ENCODE measurements at places on chromosomes 6 and 20.

DNA sequence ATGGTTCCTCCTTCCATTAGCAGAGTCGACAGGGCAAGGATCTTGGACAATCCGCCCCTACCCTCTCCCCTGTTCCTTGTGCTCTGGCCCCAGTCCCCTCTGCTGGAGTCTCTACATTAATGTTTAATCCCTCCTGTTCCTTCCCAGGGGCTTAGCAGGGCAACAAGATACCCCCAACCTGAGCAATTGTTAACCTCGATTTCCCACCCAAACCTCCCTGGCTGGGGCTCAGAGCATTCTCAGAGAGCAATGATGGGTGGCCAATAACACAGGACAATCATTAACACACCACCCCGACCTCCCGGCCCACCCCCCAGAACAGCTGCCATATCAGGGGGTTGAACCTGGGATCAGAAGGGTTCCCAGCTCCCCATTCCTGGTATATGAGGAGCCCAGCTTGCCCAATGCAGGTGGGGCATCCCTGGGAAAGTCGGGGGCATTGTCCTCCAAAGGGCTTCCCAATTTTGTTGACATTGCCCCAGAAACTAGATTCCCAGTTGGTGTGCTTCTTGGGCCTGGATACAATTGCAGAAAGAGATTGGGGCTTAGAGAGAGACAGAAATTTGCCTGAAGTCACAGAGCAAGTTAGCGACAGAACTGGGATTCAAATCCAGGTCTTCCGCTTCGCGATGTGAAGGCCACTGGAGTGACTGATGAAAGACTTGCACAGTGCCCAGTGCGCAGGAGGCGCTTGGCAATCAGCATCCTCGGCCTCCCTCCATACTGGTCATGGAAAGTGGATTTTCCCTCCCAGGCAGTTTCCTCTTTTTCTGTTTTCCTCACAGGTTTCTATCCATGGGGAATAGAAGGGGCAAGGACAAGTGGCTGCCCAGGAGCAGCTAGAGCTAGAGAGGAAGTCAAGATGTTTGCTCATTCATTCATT, 59.6 kb upstream of the TTPAL start:
- DNase-seq, result no peak

- DNase-seq, result no peak
These were observed 14.0 kb downstream of the EPB41L2 start for GRCh38 chr6:131048933-131049515.

DNA sequence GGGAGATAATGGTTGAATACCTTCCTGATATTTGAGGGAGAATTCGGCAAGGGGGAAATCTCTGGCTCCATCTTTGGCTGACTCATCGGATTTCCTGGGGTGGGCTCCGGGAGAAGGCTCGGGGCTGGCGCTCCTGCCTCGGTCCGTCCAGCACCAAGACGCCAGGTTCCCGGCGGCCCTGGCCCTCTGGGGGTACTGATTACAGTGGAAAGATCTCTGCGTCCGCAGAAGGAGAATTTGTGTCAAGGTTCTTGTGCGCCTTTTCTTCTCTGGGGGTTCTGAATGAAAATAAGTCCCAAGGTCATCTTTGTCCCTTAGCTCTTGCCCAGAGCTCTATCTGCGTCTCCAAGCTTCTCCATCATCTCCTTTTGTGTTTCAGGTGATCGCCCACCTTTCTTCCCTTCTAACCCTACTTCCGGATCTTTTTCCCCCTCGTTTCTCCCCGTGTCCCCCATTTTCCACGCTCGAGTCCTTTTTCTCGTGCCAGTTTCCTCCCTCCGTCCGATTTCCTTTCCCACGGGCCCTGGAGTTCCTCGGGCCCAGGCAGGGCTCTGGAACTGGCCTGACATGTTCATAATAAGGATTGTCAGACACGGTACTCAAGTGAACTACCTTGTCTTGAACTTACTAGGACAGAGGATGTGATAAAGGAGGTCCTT, 11.6 kb downstream of the NRN1 start:
- DNase-seq, result no peak

DNA sequence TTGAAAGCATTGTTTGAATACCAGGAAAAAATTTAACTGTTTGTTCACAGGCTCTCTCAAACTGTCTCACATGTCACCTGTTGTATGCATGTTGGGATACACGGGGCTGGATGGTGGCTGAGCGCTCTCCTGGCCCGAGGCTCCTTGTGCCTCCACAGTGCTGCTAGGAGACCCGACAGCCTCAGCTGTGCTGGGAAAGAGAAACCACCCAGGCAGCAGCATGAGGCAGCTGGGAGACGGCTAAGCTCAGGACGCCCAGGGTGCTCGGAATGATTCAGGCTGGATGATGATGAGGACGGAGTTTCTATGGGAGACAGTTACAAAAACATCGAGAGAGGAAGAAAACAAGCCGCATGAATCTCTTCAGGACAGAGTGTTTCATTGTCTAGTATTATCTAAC, 278.0 kb upstream of the CDH4 start:
- no peak for DNase-seq

- no peak for DNase-seq
These were observed 36.7 kb upstream of the RIPOR2 start for GRCh38 chr6:24972311-24972958.

GRCh38 chr20:62049342-62050165, 16.1 kb downstream of the TAF4 start:
- no peak for DNase-seq

- DNase-seq, result no peak
These were observed 236.7 kb downstream of the FARS2 start for GRCh38 chr6:5497896-5498578.

DNA sequence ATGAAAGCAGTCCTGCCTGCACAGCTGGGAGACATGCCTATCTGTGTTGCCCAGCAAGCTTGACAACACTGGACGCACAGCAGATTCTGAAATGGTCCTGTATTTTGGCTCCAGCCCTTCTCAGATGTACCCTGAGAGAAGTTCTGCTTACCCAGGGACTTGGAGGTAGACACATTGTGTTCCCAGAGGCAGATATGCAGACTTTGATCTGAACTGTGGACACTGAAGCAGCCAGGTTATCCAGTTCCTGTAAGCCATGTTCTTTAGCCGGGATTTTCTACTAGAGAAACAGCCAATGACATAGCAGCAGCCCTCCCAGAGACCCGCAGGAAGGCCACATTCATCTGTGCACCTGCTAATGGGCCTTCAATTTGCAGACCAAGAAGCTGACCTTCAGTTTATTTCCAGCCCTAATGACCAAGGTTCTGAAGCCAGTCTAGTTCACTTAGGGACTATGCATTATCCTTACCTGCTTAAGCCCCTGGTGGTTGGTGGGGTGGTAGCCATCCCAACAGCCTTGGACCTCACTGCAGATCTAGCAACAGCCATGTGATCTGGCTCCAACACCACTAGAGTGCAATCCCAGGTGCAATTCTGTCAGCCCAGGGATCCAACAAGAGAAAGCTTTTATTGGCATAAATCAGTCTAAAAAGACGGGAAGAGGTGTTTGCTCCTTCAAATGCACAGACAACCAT, 134.2 kb downstream of the MEI4 start:
- no peak for DNase-seq

- DNase-seq, result no peak
These were observed 10.3 kb downstream of the SCRT2 start for GRCh38 chr20:665276-665675.

DNA sequence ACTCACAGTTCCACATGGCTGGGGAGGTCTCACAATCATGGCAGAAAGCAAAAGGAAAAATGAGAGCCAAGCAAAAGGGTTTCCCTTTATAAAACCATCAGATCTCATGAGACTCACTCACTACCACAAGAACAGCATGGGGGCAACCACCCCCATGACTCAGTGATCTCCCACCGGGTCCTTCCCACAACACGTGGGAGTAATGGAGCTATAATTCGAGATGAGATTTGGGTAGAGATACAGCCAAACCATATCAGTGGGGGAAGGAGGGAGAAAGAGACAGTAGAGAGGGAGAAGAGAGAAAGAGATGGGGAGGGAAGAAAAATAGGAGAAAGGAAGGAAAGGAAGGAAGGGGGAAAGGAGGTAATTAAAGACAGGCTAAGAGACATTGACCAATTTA, 30.1 kb downstream of the GMDS start:
- DNase-seq, result no peak

- DNase-seq, result no peak
These were observed 116.4 kb downstream of the THEMIS start for GRCh38 chr6:127784468-127784867.

DNA sequence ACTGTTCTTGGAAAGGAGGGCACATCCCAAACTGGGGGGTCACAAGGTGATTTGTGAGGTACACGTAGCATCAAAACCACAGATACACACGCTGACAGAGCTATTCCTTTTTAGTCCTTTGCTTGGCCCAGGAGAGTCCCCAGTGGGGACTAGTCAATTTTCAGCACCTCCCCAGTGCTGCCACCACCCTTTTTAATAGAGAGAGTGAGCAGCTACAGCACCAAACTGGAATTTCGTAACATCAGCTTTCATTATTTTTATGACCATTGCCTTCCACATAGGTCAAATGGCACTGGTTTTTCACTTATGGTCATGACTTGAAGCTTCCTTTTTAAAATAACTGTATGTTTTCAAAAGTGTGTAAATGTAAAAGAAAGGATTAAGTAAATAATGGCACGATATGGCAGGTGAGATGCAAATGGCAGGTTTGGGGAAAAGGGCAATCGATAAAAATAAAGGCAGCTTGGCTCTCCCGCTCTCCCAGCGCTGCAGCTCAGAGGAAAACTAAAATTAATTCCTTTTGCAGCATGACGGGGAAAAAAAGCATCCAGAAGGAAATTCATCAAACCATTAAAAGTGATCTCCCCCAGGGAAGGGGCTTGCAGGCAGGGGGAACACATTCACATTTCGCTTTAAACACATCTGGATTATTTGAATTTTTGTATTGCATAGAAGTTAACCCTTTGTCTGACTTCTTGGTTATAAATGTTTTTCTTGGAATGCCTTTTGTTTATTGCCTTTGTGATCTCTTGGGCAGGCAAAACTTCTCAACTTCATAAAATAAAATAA, 95.2 kb downstream of the ANKRD60 start:
- no peak for DNase-seq

- peak; percentile 49 for DNase-seq
These were observed 747 bp upstream of the PTPRA start for GRCh38 chr20:2872459-2873009.

DNA sequence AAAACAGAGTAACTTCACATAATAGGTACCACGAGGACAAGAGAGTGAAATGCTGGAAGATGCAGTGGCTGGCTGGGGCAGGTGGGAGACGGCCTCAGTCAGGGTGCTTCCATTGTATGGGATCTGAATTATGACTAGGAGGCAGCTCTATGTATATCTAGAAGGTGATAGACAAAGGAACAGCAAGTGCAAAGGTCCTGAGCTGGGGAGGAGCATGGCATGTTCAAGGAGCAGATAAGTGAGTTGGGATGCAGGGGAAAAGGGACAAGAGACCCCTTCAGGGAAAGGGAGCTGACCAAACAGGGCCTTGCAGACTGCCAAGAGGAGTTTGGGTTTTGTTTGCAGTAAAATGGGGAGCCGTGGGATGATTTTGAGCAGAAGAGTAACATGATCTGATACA, 8.3 kb upstream of the SLC9A8 start:
- DNase-seq, result no peak

Data from kidney tubule cell (primary cell).